ENCODE measurements at places on chromosomes 1 and 21.

DNA sequence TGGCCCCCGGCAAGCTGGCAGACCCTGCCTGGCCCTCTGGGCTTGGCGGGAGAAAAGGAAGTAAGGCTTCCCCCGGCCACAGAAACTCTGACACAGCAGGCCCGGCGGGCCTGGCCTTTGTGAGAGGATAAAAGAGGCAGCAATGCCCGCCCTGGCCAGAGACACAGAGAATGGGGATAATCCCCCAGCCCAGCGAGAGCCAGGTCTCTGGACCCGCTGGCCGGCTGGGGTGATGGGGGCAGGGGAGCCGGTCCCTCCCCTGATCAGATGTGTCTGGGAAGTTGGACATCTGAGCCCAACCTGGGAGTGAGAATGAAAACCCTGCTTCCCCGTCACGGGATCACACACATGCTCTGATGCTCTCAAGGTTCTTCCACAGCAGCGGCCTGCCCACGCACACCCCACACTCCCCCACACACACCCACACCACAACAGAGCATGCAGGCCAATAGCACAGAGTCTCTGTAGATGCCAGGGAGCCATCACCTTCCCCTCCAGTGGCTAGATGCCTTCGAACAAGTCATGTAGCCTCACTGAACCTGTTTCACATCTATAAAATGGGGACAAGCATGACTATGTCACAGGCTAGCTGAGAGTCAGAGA is 4.2 kb downstream of the RSPO1 start:
- no peak for DNase-seq

- no peak for DNase-seq
Observed at GRCh38 chr1:85146972-85147359, 53.9 kb downstream of the SYDE2 start.

DNA sequence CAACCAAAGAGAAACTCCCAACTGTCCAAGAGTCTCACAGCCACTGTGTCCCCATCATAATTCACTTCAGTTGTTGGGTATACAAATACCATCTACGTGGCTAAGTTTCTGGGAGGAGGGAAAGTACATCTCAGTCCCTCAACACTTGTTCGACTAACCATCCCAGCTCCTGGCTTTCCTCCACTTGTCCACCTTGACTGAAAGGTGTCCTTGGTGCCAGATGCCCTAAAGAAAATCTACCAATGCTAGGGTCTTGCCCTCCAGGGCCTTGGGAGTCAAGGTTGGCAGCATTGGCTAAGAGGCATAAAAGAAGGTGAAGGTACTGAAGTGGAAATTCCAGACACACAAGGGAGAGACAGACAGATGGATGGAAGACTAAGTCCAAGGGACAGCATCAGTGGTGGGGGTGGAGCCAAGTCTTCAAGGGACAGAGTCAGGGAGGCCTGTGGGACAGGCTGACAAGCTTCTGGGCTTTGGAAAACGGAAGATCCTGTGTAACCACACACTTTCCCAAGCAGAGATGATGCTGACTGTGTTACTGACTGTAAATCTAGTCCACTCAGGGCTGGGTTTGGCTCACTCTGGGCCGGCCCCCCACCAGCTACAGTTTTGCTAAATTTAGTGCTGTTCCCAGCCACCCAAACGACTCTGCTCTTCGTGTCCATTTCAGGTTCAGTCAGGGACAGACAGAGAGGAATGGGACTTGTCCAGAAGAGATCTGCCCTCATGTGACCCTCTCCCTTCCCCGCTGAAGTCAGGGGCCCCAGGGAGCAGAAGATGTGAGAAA is 60.1 kb downstream of the CD34 start:
- no peak for DNase-seq

- no peak for DNase-seq
Observed at GRCh38 chr1:10601342-10602070, 126.8 kb downstream of the PEX14 start.

- DNase-seq, result peak; percentile 69
Observed at GRCh38 chr1:975896-976683, 5.8 kb downstream of the PERM1 start.

DNA sequence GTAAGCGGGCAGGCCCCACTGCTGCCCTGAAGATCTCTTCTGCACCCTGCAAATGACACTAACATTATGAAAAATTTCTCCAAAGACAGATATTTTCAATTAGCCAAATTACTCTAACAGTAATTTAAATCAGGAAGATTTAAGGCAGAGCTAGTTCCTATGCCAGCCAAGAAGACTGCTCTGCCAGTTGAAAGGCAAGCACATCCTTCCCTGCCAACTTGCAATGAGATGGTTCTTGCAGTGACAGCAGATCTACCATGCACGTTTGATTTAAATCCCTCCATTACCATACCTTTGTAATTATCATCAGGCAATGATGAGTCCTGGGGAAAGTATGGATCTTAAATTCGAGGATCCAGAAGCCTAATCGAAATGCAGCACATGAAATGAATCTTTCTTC is 76.5 kb downstream of the SAMSN1 start:
- DNase-seq, result no peak

GRCh38 chr1:229148041-229148671 is 122.8 kb upstream of the RAB4A start:
- no peak for DNase-seq

GRCh38 chr21:38916214-38916964 is 110.7 kb downstream of the ETS2 start:
- no peak for DNase-seq

DNA sequence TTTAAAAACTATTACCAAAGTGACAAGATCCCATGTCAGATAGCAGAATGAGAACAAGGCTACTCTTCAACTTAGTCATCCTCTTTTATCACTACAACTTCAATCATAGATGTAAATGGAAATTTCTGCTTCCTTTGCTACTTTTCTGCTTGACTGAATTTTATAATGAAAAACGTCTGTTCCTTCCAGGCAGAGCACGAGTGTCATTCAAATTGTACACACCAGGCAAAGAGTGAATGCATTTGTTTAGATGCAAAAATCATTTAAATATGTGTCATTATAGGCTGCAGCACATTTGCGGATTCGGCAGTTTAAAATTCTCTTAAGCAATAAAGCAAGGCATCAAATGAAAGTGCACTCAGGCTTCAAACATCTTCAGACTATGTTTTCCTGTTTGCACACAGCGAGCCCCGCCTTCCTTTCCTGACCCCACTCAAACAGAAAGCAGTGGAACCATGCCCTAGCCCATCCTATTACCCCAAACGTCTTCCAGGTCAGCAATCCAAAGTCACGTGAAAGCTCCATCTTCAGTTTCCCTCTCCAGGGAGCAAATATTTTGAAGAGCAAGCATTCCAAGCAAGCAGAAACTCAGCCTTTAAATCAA is 99.6 kb downstream of the APP start:
- peak; percentile 66 for DNase-seq

- DNase-seq, result peak; percentile 64
Observed at GRCh38 chr1:20194757-20195461, 8.6 kb upstream of the PLA2G2C start.

DNA sequence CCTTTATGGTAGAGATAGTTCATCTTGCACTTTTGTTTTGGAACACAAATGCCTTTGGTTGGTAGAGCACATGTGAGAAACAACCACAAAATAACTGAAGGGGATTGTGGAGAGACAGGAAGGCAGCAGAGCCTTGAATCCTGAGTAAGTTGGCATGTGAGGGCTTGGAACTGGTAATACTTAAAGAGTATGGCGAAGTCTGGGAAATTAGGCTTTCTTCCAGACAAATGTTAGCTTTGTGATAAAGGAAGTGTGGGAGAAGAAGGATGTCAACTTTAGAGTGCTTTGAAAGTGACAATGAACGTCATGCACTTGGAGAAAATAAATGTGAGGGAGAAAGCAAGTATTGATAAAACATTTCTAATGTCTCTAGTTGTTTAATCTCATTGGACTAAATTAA is 476.3 kb upstream of the ZRANB2 start:
- DNase-seq, result no peak

DNA sequence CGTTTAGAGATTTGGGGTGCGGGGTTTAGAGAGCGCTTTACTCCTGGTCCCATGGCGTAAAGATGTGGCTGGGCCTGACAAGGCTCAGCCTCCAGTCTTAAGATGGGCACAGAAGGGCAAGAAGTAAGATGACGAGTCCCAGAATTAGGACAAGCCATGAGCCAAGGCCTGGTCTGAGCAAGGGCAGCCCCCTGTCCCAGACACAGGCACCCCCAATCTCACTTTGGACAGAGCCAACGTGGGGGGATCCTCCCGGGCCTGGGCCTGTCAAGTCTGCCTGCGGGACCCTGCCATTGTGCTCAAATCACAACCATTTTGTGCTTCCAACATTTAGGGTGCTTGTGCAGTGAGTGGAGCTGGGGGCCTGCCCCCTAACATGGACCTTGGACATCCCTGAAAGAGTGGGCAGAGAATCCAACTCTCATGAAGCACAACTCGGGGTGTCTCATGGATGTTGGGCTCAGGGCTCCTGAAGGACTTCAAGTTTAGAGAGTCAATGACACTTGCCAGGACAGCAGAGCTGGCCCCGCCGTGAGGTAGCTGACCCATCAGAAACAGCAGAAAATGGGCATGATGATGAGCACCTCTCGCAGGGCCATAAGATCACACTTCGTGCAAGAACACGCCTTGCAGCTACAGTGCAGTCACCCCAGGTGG is 52.6 kb downstream of the KIF21B start:
- no peak for DNase-seq

DNA sequence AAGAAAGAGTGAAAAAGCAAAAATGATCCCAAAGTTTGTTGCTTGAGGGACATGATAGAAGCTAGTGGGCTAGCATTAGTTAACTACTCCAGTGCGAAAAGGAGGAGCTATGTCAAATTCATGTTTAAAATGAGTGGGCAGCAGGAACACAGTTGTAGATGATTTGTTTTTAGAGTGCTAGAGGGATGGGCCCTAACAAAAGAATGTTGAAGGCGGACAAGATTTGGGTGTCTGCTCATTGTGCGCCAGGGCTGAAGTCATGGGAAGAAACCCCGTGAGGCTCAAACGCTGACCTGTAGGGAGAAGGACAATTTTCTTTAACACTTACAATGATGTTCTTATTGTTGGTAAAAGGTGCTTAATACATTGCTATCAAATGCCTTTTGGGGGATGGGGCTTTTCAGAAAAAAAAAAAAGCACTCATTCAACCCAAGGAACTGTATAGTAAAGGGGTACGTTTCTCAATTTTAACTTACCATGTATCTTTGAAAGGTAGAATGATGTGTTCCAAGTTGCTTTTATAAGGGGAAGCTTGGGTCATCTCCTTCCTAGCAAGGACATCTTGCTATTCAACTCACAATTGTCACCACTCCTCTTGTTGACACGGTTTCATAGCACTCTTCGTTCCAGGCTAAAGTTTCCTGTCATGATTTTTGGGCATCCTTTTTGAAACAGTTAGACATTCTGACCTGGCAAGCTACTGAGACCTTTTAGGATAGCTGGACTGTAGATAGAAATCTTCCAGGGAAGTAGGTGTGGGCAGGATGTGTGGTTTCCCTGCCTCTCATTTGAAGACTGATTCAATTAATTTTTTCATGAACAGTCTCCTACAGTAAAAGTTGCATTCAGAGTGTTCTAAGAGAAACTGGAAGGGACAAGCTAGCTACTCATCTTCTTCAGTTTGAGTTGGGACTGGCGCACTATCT is 53.0 kb upstream of the CNN3 start:
- DNase-seq, result no peak

GRCh38 chr1:230159580-230159979 is 92.5 kb downstream of the GALNT2 start:
- no peak for DNase-seq

- no peak for DNase-seq
Observed at GRCh38 chr1:167909691-167910180, 4.2 kb downstream of the ADCY10 start.

DNA sequence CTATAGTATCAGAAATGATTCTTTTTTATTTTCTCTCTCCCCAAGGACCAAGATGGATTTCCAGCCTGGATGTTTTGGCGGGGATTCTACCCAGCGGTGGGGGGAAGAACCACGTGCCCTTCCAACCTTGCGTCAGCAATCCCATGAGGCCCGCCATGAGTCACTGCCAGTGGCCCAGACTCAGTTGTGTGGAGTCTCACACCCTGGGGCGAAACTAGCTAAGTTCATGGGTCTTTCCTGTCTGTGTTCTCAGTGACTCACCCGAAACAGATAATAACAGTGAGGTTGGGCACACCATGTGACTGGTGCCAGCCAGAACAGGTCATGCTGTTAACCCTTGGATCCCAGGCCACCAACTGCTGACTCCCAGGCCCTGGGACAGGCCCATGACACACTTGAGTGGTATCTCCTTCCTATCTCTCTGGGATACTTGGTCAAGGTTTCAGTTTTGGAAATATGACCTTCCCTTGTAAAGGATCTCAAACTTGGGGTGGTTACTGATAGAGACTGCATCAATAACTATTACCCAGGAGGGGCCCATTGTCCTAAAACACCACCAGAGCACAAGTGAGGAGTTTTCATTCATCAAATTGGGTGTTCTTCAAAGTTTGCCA is 98.0 kb upstream of the DUSP10 start:
- DNase-seq, result peak; percentile 79

DNA sequence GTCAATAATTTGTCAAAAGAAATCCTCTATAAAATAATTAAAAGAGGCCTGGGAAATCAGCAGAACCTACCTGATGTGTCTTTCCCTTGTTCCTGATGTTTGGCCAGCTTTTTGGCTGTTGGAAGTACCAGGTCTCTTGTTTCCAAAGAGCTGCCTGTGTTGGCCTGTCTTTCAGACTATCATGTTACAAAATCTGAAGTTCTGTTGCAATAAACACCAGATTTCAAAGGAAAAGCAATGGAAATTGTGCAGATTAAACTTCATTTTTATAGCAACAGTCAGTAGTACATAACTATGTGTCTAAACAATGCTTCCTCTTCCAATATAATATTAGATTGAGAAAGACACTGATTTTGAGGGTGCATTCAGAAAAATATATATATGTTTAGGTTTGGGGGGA is 647.2 kb upstream of the CXADR start:
- DNase-seq, result peak; percentile 21

GRCh38 chr1:70706381-70707037 is 295.4 kb downstream of the CTH start:
- DNase-seq, result peak; percentile 2

DNA sequence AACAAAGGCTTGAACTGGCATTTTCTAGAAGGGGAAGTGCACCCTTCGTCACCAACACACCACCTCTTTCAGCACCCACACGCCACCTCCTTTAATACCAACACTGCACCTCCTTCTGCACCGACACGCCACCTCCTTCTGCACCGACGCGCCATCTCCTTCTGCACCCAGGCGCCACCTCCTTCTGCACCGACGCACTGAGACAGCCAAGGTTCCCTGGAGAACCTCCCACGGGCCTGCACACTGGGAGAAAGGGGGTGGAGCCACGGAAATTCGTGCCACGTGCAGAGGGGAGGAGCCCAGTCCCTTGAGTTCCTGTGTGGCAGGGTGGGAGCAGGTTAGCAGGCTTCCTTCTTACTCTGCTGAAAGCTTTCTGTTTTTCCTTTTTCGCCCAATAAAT is 327.9 kb upstream of the C1orf174 start:
- no peak for DNase-seq

- peak; percentile 79 for DNase-seq
Observed at GRCh38 chr1:83791821-83792437, 207.0 kb downstream of the TTLL7 start.

DNA sequence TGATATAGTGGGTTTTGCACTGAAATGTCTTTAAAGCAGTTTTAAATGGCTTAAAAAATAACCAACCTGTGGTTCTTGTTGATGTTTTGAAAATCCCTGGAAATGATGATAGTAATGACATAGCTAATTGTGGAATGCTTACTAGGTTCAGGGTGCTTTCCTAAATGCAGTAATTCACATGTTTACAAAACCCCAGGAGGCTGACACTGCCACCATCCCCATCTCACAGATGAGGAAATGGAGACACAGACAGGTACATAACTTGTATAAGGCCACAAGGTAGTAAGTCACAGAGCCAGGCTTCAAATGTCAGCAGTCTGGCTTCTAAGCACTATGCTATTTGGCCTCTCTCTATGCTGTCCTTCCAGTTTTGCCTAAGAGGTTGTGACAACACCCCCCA is 40.6 kb downstream of the C8B start:
- DNase-seq, result no peak

- DNase-seq, result no peak
Observed at GRCh38 chr1:41766041-41766440, 152.7 kb downstream of the HIVEP3 start.
